T-helper 17 cell (primary cell): ENCODE measurements at places on chromosomes 3 and 15.

DNA sequence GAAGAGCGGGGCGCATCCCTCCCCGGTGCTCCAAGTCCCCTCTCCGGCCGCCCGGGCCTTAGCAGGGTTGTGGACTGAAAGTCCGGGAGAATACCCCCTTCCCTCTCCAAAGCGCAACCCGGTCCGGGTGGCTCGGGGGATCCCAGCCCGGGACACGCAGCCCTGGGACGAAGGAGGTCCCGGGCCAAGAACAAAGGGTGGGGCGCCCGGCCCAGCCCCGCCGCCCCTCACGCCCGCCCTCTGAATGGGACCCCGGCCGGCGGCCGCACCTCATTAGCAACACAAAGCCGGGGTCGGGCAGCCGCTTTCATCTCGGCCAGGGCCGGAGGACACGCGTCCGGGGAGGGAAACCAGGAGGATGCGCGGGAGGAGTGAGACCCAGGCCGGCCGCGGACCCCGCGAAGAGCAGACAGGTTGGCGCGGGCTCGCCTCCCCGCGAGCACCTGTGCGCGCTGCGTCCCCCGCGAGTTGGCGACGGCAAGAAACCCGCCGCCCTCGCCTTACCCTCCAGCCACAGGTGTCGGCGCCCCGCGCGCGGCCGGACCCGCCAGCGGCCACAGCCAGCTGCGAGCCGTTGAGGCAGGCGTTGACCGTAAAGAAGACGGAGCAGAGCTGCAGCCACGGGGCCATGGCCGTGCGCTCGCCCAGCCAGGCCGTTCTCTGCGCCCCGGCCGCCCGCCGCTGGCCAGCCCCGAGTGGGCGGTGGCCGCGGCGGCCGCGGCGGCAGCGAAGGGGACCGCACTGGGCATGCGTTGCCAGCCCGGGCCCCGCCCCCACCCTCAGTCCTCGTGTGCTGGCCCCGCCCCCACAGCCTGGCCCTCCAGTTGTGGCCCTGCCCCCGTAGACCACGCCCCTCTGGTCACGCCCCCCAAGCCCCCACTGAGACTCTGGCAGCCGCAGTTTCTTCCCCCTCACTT, at the start of gene IL17RD:
TSS of gene IL17RD (minus strand) at position 697 of the 917 bp plus-strand sequence. CDS start at position 630, 67 bp downstream.
- peaks cover 11% of the 10 kb centered on the region for H3K36me3 ChIP-seq
- H3K4me3 ChIP-seq, result peak within 1 kb of the TSS; percentile 91
- H3K27ac ChIP-seq, result no peak within 1 kb of the TSS
- peaks cover 15% of the 10 kb centered on the region for H3K4me1 ChIP-seq
- H3K27me3 ChIP-seq, result peaks cover 76% of the 10 kb centered on the region

DNA sequence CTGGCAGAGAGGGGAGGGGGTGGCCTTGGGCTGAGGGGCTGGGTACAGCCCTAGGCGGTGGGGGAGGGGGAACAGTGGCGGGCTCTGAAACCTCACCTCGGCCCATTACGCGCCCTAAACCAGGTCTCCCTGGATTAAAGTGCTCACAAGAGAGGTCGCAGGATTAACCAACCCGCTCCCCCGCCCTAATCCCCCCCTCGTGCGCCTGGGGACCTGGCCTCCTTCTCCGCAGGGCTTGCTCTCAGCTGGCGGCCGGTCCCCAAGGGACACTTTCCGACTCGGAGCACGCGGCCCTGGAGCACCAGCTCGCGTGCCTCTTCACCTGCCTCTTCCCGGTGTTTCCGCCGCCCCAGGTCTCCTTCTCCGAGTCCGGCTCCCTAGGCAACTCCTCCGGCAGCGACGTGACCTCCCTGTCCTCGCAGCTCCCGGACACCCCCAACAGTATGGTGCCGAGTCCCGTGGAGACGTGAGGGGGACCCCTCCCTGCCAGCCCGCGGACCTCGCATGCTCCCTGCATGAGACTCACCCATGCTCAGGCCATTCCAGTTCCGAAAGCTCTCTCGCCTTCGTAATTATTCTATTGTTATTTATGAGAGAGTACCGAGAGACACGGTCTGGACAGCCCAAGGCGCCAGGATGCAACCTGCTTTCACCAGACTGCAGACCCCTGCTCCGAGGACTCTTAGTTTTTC, 4.9 kb downstream of the ISL2 start:
- peaks cover 19% of the 10 kb centered on the region for H3K36me3 ChIP-seq
- no peak for DNase-seq

- H3K27me3 ChIP-seq, result no peaks in the 10 kb centered on the region
- DNase-seq, result no peak
- no peak overlapping the region for H3K4me3 ChIP-seq
- H3K4me1 ChIP-seq, result no peaks in the 10 kb centered on the region
- no peaks in the 10 kb centered on the region for H3K36me3 ChIP-seq
These were observed 51.9 kb downstream of the SERPINI1 start for GRCh38 chr3:167787440-167787839.

GRCh38 chr15:78046796-78047341, 30.6 kb downstream of the TBC1D2B start:
- H3K27ac ChIP-seq, result no peak overlapping the region
- H3K36me3 ChIP-seq, result peaks cover 7% of the 10 kb centered on the region
- peak overlapping the region; percentile 73 for H3K4me3 ChIP-seq
- DNase-seq, result no peak
- no peaks in the 10 kb centered on the region for H3K27me3 ChIP-seq

- H3K27me3 ChIP-seq, result no peaks in the 10 kb centered on the region
- DNase-seq, result no peak
- no peak overlapping the region for H3K4me3 ChIP-seq
- H3K4me1 ChIP-seq, result peaks cover 47% of the 10 kb centered on the region
These were observed 36.8 kb downstream of the CCR3 start for GRCh38 chr3:46278816-46279672.

GRCh38 chr15:96411056-96412031, 80.8 kb downstream of the NR2F2 start:
- DNase-seq, result no peak
- peaks cover 71% of the 10 kb centered on the region for H3K27me3 ChIP-seq
- no peak overlapping the region for H3K4me3 ChIP-seq
- H3K36me3 ChIP-seq, result no peaks in the 10 kb centered on the region
- no peak overlapping the region for H3K27ac ChIP-seq
